ENCODE measurements at places on chromosomes 2 and 18. TPM values are rescaled to one million over a fixed set of nuclear protein-coding genes. Genes with fewer than 3 reads are reported as not detected.

CERKL gene
- not detected for total RNA-seq

COL5A2 gene
- 1.8 TPM for total RNA-seq

- H3K36me3 ChIP-seq: no peaks in the 10 kb centered on the region
- peaks cover 1% of the 10 kb centered on the region for H3K4me1 ChIP-seq
- no peak for DNase-seq
- no peak overlapping the region for H3K4me3 ChIP-seq
- no peaks in the 10 kb centered on the region for H3K27me3 ChIP-seq
These were observed 6.3 kb downstream of the SPIRE1 start for GRCh38 chr18:12651651-12652050.

- no peaks in the 10 kb centered on the region for H3K4me1 ChIP-seq
- H3K36me3 ChIP-seq: no peaks in the 10 kb centered on the region
- H3K4me3 ChIP-seq: no peak overlapping the region
These were observed 39.2 kb downstream of the MREG start for GRCh38 chr2:215973954-215974699.

DNA sequence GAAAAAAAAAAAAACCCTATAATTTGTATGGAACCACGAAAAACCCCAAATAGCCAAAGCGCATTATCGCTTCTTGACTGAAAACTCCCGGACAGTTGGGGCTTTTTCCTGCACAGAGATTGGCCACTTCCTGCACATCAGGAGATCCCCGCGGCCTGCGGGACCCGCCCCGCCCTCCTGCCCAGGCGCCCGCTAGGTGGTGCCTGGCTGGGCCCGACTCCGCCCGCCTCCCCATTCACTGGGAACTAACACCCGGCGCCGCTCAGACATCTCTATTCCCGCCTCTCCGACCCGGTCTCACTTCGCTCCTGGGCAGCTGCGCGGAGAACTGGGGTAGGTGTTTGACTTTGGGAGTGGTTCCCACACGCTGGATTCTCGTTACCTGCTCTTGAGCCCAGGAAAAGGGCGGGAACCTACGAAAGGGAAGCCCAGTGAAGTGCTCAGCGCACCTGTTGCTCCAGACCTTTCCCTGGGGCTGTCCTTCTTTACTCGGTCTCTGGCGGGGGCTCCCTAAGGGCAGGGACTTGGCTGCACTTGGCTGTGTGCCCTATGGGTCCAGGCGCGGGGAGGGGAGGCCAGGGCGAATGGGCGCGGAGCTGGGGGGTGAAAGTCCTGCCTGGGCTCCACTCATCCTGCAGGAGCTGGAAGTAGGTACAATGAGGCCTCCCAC, at the start of gene HMSD:
Gene HMSD (plus strand): TSS at position 234 of the 670 bp plus-strand sequence. CDS start 4,155 bp downstream, outside the sequence.
- no peak within 1 kb of the TSS for H3K27ac ChIP-seq
- no peaks in the 10 kb centered on the region for H3K27me3 ChIP-seq
- H3K4me3 ChIP-seq: peak within 1 kb of the TSS; percentile 39
- H3K36me3 ChIP-seq: no peaks in the 10 kb centered on the region
- DNase-seq: no peak
